Midbrain (tissue), 1 donor: ENCODE measurements at places on chromosomes 7 and 10.
A peak's percentile ranks its signal among the peaks of the same experiment; 100 is the strongest.

DNA sequence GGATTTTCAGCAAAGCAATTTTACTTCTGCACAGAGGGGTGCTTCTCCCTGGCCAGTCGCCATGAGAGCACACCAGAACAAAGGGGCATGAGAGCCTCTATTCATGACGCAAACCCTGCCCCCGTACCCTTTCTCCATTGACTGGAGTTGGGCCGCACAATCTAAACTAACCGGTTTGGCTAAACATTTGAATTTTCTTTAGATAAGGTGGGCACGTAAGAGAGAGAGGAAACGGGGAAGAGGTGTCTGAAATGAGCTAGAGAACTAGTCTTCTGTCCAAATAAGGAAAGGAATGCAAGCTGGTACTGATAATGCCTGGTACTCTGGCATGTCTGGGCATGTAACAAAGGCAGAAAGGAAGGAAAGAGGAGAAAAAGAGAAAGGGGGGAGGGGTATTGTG, 13.2 kb upstream of the SCIN start:
- DNase-seq = no peak

DNA sequence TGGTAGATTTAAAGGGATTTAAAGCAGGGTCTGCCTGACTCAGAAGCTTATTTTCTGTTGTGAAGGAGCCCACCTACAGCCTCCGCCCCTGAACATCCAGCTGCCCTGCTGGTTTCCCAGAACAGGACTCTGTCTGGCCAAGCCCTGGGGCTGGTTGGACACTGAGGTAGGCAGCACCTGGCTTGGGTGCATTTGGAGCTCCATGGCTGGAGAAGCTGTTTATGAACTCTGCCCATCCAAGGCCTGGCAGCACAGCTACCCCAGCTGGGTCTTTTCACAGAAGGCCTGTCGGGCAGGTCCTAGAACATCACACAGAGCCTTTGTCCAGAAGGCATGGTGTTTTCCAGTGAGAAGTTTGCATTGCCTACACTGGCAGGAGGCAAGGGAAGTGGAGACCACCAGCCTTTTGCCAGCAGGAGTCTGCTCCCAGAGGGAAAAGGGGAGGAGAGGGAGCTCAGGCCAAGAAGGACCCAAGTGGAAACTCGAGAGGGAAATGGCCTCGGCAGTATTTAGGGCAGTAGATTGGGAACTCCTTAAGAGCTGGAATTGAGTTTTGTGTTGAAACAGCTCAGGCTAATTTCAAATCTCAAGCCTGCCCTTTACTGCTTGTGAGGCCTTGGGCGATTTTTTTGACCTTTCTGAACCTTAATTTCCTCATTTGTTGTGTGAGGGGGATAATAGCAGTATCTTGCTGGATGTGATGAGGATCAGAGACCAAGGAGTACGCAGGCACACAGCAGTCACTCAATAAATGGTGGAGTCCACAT, 12.3 kb upstream of the PDCD4 start:
- no peak for DNase-seq

- DNase-seq = peak; percentile 96
Measured at GRCh38 chr7:95549818-95550529, 46.3 kb downstream of the PDK4 start.

DNA sequence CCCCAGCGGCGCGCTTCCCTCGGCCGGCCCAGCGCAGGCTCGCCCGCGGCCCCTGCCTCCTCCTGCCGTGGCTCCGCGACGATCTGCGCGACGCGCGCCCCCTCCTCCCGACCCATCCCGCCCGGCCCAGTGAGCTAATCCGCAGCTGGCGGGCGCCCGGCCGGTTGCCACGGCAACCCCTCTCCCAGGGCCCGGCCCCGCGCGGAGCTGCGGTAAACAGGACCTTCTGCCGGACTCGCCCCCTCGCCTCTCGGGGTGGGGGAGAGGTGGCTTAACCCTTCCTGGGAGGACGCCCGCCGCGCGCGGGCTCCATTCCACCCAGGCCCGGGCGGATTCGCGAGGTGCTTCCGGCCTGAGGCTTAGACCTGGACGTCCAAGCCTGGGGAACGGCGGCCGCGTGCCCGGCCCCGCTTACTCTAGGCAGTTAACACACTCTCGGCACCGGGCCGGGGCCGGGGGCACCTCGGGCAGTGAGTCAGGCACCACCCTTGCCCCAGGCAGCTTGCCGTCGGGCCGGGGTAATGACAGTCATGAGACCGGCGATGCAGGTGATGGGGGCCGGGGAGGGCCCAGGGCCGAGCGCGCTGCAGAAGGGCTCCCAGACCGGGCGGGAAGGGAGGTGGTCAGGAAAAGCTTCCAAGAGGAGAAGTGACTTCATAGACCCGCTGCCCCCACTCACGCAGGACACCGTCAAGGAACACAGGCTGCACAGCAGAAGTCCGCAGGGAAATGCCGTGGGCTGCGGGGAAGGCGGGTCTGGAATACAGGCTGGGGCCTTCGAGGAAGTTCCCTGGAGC, at the start of gene DENND2A:
Gene DENND2A, minus strand, starts transcription at position 87 of the 797 bp plus-strand sequence. CDS start 38,416 bp downstream, outside the sequence.
- DNase-seq = peak; percentile 82

- no peak for DNase-seq
Measured at GRCh38 chr7:149770728-149771636, 2.4 kb downstream of the ZNF467 start.

DNA sequence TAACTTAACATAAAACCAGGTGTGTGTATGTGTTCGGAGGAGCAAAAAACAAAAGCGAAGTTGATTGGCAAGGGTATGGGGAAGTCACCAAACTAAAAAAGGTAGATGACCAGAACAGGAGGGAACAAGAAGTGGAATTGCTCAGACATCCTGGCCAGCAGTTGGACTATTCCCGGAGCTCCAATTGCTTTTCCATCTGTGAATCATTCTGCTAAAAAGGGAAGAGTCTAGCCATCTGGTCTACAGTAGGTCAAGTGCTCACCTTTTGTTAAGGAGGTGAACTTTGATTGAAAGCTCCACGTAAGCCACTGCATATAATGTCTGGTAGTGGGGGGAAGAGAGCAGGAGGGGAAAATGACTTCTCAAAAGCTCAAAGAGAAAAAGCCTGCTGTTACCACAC, 50.0 kb upstream of the BET1 start:
- DNase-seq = no peak
